Muscle of leg (tissue), 16 donors: ENCODE measurements at places on chromosomes 12 and 14. TPM values are rescaled to one million over a fixed set of nuclear protein-coding genes. Genes with fewer than 3 reads are reported as not detected.

DNA sequence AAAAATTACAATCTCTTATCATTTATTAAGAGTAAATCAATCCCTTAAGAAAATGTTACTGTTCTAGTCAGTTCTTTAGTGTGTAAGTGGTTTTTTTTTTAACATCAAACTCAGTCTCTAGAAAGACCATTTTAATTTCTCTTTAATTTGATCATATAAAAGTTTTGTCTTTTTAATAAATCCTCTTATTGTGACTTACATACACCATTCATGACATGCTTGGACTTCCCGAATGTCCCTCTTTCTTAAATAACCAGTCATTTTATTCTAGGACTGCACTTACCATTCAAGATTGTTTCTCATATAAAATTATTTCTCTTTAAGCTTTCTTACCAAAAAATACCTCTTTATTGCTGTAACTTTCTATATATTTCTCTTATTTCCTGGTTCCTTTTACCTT is 60.8 kb upstream of the EVL start:
- H3K4me1 ChIP-seq: no peaks in the 10 kb centered on the region
- H3K4me3 ChIP-seq: no peak overlapping the region
- H3K27ac ChIP-seq: no peak overlapping the region
- no peaks in the 10 kb centered on the region for H3K27me3 ChIP-seq

DNA sequence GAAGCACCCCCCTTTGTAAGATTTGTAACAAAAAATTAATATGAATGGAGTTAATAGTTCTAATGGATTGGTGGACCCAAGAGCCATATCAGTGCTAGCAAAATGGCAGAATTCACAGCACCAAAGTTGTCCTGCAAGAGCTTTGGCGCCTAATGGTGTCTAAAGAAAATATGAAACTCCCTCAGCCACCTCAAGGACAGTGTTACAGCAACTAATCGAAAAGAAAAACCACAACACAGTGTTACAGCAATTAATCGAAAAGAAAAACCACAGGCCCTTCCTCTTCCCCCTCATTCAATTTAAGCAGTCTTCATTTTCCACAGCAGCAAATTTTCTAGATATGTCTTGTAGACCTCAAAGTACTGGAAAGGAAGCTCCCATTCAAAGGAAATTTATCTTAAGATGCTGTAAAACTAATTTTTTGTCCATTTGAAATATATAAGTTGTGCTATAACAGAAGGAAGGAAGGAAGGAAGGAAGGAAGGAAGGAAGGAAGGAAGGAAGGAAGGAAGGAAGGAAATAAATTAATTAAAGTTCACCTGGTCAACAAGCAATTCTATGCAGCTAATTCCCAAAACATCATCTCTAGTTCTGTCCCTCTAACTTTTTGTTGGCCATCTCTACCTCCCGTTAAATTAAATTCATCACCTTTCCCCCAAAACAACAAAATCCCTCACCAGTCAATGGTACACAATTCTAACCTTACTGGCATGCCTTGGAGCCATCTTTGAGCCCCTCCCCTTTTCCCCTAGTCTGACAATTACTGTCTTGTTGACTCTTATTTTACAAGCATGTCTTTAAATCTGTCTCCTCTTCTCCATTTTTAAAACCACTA is 17.4 kb downstream of the LRP6 start:
- H3K27ac ChIP-seq: no peak overlapping the region
- DNase-seq: no peak
- H3K4me1 ChIP-seq: no peaks in the 10 kb centered on the region

- no peak for DNase-seq
- no peaks in the 10 kb centered on the region for H3K36me3 ChIP-seq
- H3K4me1 ChIP-seq: peaks cover 3% of the 10 kb centered on the region
- no peaks in the 10 kb centered on the region for H3K27me3 ChIP-seq
- H3K4me3 ChIP-seq: no peak overlapping the region
- H3K27ac ChIP-seq: no peak overlapping the region
These were observed 22.9 kb downstream of the SAMD4A start for GRCh38 chr14:54589843-54590242.

- no peak overlapping the region for H3K27ac ChIP-seq
- no peak overlapping the region for H3K4me3 ChIP-seq
- H3K36me3 ChIP-seq: no peaks in the 10 kb centered on the region
These were observed 82.4 kb downstream of the SLC5A8 start for GRCh38 chr12:101127521-101128219.

CLEC7A gene
- 1.2 TPM for total RNA-seq

ESR2 gene
- total RNA-seq: 0.13 TPM

PYM1 gene
- total RNA-seq: 22.2 TPM

PTCSC3 gene
- not detected for total RNA-seq

DNA sequence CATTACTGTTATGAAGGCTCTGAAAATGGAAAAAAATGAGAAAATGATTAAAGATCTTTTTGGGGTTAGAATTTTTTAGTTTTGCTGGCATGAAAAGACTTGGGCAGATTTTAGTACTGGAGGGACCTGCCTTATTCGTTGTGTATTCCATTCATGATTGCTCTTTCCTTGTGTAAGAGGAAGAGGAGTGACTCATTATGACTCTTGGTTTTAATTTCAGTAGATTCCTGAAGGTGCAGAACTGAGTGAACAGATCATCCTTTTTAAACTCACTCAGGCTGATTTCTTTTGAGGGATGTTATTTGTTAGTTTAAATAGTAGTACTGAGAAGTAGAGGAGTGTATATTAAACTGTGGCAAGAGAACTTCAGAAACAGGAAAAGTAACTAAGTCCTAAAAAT is 41.6 kb downstream of the AKAP6 start:
- H3K27ac ChIP-seq: no peak overlapping the region
- no peak overlapping the region for H3K4me3 ChIP-seq
- H3K36me3 ChIP-seq: no peaks in the 10 kb centered on the region
- peaks cover 8% of the 10 kb centered on the region for H3K4me1 ChIP-seq
- H3K27me3 ChIP-seq: no peaks in the 10 kb centered on the region

- DNase-seq: peak; percentile 21
- no peak overlapping the region for H3K4me3 ChIP-seq
- H3K27me3 ChIP-seq: no peaks in the 10 kb centered on the region
These were observed 1052.8 kb upstream of the TMEM132C start for GRCh38 chr12:127214186-127214585.

DNA sequence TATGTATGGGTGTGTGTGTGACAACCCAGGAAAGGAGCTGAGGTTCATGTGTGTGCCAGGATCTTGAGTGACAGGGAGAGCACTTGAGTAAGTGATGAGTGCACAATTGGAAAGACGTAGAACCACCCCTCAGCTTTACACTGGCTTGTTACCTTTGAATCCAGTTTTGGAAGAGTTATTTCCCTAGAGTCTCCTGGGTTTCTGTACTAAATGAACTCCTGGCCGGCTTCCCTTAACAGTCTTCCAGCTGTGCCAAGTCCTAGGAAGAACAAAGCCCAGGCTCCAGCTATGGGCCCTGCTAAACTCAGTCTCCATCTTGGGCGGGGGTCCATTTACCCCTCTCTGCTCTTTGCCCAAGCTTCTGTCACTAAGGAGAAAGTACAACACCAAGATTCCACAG is 19.7 kb upstream of the NR1H4 start:
- peaks cover 2% of the 10 kb centered on the region for H3K27me3 ChIP-seq
- no peak overlapping the region for H3K27ac ChIP-seq
- DNase-seq: peak; percentile 3
- no peak overlapping the region for H3K4me3 ChIP-seq
- no peaks in the 10 kb centered on the region for H3K4me1 ChIP-seq

GARIN6 gene
- total RNA-seq: not detected

GRCh38 chr14:76780875-76781647 is 19.8 kb downstream of the VASH1 start:
- no peak for DNase-seq
- H3K27me3 ChIP-seq: no peaks in the 10 kb centered on the region
- H3K4me1 ChIP-seq: peaks cover 43% of the 10 kb centered on the region
- no peak overlapping the region for H3K27ac ChIP-seq

- no peak for DNase-seq
- no peaks in the 10 kb centered on the region for H3K36me3 ChIP-seq
- H3K27ac ChIP-seq: no peak overlapping the region
- no peaks in the 10 kb centered on the region for H3K27me3 ChIP-seq
These were observed 209.8 kb downstream of the PELI2 start for GRCh38 chr14:56328021-56328420.

KLHL33 gene
- total RNA-seq: 1.1 TPM

GRCh38 chr12:6187948-6188793 is 12.0 kb upstream of the CD9 start:
- no peak overlapping the region for H3K4me3 ChIP-seq
- no peak for DNase-seq
- no peaks in the 10 kb centered on the region for H3K36me3 ChIP-seq

CLEC4D gene
- not detected for total RNA-seq

- H3K4me1 ChIP-seq: peaks cover 20% of the 10 kb centered on the region
- H3K27ac ChIP-seq: no peak overlapping the region
- H3K4me3 ChIP-seq: no peak overlapping the region
These were observed 34.5 kb downstream of the KIF26A start for GRCh38 chr14:104172880-104173279.

WSCD2 gene
- 3.7 TPM for total RNA-seq

PCED1B gene
- 0.22 TPM for total RNA-seq

GRCh38 chr12:120110550-120111501 is 5.7 kb downstream of the RAB35 start:
- peaks cover 18% of the 10 kb centered on the region for H3K4me1 ChIP-seq
- H3K27ac ChIP-seq: no peak overlapping the region
- peaks cover 36% of the 10 kb centered on the region for H3K36me3 ChIP-seq
- DNase-seq: peak; percentile 74
- H3K27me3 ChIP-seq: no peaks in the 10 kb centered on the region
- H3K4me3 ChIP-seq: no peak overlapping the region

GRCh38 chr14:95895720-95896119 is 19.1 kb downstream of the TUNAR start:
- H3K27ac ChIP-seq: no peak overlapping the region
- H3K36me3 ChIP-seq: no peaks in the 10 kb centered on the region
- no peaks in the 10 kb centered on the region for H3K4me1 ChIP-seq
- H3K27me3 ChIP-seq: peaks cover 5% of the 10 kb centered on the region

RFX4 gene
- total RNA-seq: 0.09 TPM

GRCh38 chr14:91466192-91466591 is 43.9 kb downstream of the PPP4R3A start:
- H3K4me1 ChIP-seq: no peaks in the 10 kb centered on the region
- H3K27ac ChIP-seq: no peak overlapping the region
- no peak overlapping the region for H3K4me3 ChIP-seq
- peaks cover 44% of the 10 kb centered on the region for H3K36me3 ChIP-seq
- DNase-seq: no peak

DNA sequence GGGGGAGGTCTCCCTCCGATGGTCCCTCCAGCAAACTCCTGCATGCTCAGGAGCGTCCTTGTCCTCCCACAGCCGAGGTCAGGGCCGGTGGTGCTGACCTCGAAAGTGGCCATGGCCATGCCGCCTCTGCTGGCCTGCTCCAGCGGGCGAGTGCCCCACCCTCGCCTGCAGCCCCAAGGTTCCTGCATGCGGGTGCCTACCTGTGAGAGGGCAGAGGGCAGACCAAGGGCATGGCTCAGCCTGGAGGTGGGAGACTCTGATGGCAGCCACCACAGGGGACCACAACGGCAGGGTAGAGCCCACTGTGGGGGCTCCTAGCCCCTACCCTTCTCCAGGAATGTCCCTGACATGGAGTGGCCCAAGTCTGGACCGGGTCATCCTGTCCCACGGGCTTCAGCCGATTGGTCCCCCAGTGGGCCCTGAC is 38.1 kb upstream of the PPP1R13B start:
- no peak for DNase-seq
- no peak overlapping the region for H3K4me3 ChIP-seq
- peaks cover 39% of the 10 kb centered on the region for H3K4me1 ChIP-seq
- H3K36me3 ChIP-seq: no peaks in the 10 kb centered on the region

PLEKHH1 gene
- 0.75 TPM for total RNA-seq

RNASE4 gene
- total RNA-seq: 18.4 TPM

DNA sequence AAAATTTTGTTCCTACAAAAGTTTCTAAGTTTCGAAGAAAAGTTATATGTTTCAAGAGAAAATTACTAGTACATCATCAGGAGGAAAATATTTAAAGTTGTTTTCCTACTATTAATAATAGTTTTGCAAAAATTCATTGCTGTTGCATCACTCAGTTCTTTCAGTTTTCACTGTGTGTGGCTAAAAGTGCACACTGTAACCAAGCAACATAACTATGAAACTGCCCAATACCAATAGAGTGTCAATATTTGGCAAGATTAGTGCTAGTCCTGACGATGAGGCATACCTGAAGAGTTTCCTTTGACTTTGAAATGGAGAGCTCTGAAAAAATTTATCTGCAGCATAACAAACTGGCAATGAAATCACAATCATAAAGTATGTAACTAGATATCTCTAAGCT is 194.3 kb downstream of the CPNE8 start:
- no peaks in the 10 kb centered on the region for H3K27me3 ChIP-seq
- no peak overlapping the region for H3K27ac ChIP-seq
- no peak overlapping the region for H3K4me3 ChIP-seq
- H3K4me1 ChIP-seq: no peaks in the 10 kb centered on the region

GRCh38 chr14:101928415-101928841 is 35.9 kb upstream of the DYNC1H1 start:
- H3K27ac ChIP-seq: peak overlapping the region; percentile 82
- peaks cover 19% of the 10 kb centered on the region for H3K36me3 ChIP-seq
- no peaks in the 10 kb centered on the region for H3K27me3 ChIP-seq
- DNase-seq: no peak
- H3K4me3 ChIP-seq: no peak overlapping the region

MANSC4 gene
- total RNA-seq: not detected

DNA sequence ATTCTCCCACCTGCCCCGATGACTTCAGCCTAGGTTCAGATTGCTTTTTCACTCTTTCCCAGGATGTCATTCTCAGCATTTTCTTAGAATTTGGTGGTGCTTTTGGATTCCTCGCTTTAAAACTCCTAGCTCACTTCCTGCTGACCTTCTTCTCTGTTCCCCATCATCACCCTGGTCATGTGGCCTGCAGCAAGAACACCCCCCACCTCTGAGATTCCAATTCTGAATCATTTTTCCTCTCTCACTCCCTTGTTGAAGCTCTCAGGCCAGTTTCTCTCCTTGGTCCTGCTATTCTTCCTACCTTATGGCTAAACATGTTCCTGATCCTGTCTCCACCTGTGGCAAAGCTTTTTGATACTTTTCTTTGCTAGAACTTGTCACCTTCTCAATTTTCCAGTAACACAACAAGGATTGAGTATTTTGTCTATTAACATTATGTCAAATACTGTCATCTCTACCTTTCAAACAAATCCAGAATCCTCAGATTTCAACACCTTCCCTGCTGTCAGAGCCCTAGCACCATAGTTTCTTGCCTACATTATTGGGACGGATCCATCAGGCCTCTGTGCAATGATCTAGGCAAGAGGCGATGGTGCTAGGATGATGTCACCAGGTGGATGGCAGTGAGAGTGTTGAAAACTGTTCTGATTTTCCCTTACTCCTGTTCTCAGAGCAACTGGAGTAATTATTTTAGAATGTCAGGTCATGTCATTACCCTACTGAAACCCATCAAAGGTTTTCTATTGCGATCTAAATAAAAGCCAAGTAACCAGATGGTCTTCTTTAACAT is 233.7 kb downstream of the MON2 start:
- H3K4me1 ChIP-seq: peaks cover 23% of the 10 kb centered on the region
- no peak for DNase-seq

DNA sequence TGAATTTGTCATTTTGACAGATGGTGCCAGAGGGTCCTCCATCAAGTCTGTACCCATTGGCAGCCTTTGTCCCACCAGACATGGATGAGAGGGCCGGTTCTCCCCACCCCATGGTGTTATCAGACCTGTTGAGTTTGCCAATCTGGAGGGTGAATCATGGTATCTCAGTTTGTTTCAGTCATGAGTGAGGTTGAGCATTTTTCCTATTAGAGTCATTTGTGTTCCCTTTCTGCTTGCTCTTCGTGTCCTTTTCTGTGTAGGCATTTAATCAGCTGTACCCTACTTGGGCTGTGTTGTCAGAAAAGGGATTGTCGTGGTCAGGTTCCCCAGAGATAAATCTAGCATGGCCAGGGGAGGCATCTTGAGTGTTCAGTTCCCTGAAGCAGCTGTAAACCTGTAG is 30.5 kb downstream of the SLC24A4 start:
- peaks cover 9% of the 10 kb centered on the region for H3K27me3 ChIP-seq
- H3K36me3 ChIP-seq: no peaks in the 10 kb centered on the region
- DNase-seq: no peak
- H3K27ac ChIP-seq: no peak overlapping the region
- no peak overlapping the region for H3K4me3 ChIP-seq
